ENCODE measurements at places on chromosomes 6 and 20.

DNA sequence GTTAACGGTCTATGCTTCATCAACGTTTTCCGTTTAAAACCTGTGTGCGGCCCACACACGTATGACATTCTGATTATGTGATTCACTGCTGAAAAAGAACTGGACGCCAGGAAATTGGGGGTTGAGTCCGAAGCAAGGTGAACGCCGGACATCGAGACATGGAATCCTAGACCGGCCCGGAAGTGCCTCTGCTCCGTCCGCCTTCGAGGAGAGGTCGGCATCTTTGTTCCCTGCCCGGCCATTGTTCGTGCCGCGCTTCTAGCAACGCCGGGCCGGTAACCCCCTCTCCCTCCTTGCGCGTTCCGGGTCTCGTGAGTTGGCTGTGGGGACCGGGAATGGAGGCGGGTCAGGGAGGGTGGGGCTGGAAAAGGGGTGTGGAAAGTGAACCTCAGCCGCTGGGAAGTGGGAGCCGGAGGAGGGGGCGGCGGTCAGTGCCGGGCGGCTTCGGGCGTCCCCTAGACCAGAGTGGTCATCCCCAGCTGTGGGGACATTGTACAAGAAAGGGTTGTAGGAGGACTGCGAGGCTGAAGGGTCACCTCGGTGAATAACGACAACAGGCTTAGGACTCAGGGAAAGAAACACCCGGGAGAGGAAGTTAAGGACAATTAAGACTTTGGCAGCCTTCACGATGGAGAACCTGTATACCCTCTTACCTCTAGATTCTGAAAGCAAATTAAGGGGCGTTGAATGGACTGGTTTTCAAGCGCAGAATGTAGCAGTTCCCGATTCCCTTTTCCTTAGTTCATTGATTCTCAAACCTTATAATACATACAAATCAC, at the start of gene ZSCAN9:
Gene ZSCAN9, plus strand, starts transcription at position 220 of the 779 bp plus-strand sequence. CDS start 1,810 bp downstream, outside the sequence.
- DNase-seq = peak; percentile 78

DNA sequence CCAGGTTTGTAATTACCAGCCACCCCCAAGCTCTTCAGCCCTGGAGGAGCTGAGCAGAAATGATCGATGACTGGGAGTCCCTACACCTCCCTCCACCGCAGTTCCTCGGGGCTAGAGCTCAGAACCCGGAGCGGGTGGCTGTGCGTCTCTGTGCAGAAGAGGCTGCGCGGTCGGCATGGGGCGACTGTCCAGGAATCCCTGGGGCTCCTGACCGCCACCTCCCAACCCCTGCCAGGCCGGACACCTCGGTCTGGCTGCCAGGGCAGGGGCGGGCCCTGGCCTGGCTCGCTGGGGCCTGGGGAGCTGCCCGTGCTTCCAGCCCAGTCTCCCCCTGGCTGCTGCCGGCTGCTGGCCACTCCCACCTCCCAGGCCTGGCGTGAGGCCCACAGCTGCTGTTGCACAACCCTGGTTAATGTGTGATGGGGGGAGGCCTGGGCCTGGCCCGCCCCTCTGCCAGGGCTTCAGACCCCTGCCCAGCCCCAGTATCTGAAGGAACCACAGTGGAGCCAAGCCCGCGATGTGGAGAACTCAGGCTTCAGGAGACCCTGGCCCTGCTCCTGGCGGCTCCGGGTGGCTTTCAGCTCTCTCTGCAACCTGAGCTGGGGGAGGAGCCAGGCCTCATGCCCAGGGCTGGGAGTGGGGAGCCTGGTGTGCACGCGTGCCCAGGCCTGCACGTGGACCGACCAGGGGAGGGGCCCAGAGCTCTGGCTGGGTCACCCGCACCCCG, 1.2 kb downstream of the SLC2A4RG start:
- DNase-seq = peak; percentile 82

DNA sequence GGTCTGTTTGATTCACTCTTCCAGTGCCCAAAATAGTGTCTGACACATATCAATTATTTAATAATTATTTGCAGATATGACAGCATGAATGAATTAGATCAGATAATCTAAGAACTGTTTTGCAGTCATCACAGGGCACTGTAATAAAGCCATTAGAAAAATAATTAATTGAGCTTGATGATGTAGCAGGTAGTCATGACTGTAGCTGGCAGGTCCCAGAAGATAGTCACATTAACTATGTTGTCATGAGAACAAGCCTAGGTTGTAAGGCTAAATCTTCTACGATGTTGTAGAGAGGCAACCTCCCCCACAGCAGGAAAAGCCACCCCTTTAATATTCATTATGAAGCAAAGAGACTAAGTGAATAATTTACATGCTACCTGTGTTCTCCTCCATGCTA, 243.9 kb upstream of the SPTLC3 start:
- no peak for DNase-seq

GRCh38 chr6:18263418-18264218, 712 bp downstream of the DEK start:
- DNase-seq = peak; percentile 45

DNA sequence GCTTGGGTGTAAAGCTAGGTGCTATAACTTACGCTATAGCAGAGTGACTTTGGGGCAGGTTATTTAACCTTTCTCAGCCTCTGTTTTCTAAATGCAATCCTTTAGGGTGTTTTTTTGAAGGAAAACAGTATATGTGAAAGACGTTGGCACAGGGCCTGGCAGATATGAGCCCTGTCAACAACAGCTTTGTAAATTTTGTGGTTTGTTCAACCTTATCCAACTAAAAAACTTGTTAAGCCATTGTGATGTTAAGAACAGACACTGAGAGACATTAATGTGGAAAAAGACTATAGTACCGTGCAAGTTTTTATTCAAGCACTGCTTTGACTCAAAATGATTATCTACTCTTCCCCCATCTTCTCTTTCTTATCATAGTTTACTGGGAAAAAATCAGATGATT, 8.2 kb downstream of the HECA start:
- DNase-seq = no peak

DNA sequence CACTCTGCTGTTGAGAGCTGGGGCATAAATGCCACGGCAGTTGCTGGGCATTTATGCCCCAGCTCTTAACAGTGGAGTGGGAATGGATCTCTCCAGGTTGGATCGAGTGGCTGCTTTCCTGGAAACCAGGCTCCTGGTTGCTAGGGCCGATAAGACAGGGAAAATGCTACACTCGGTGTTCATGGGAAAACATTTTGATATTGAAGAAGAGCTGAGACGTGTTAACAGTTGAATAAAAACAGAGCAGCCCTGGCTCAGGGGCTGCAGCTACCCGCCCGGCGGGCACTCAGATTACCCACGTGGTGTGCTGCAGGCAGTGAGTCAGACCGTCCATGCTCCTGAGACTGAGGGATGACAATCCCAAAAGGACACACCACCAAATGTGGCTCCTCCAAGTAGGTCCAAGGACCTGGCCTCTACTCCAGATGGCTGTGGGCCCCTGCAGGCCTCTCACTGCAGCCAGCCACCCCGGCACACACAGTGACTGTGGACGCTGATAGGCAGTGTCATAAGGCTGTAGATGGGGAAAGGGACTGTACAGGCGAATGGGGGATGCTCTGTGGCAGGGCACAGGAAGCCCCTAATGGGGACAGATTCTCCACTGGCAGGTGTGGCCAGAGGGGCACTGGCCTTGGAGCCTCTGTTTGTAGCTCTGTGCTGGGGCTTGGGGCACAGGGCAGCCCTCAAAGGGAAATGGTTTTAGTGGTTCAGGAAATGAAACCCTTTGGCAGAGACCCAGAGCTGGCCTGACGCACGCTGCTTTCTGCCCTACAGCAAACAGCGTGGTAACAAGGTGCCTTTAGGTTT, 237.8 kb downstream of the LY86 start:
- DNase-seq = no peak

GRCh38 chr6:27678469-27678868, 205.6 kb upstream of the ZNF184 start:
- DNase-seq = no peak

DNA sequence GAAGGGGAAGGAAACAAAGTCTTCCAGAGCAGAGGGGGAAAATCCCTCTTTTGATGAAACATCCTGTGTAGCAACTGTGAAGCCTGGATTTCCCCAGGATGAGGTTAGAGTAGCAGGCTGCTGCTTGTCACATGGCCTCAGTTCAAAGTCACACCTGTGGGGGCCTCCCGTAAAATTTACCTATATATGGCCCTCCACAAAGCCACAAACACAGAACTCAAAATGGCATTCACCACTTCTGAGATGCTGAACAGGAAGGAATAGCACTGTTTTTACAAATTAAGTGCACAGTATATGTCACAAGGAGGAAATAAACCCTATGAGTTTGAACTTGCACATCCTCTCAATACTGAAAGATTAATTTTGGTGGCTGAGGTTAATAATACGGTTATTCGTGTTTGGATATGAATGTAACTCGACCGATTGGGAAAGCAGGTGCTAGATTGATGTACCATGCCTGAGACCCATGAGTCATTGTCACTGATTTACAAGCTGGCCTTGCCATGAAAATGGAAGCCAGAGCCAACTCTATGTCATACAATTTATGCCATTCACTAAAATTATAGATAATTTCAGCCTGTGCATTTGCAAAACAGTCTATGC, 70.6 kb downstream of the SGK1 start:
- DNase-seq = peak; percentile 70

DNA sequence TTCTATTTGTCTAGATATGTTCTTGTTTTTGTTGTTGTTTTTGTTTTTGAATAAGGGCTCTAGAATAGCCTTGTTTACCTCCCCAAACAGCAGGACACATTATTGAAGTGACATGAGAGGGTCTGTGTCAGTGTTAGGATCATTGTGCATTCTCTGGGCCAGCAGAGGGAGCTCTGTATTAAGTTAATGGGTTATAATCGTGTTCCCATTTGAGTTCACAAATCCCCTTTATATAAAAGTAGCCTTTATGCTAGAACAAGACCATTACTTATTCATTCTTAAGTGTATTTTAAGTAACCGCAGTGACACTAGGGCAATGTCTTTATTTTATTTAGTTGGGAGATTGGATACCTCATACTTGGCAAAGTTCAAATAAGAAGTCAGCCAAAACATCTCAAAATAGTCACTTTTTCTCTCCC, 44.8 kb downstream of the STK4 start:
- peak; percentile 43 for DNase-seq

- DNase-seq = no peak
Measured at GRCh38 chr20:46666306-46666705, 15.0 kb upstream of the SLC13A3 start.

DNA sequence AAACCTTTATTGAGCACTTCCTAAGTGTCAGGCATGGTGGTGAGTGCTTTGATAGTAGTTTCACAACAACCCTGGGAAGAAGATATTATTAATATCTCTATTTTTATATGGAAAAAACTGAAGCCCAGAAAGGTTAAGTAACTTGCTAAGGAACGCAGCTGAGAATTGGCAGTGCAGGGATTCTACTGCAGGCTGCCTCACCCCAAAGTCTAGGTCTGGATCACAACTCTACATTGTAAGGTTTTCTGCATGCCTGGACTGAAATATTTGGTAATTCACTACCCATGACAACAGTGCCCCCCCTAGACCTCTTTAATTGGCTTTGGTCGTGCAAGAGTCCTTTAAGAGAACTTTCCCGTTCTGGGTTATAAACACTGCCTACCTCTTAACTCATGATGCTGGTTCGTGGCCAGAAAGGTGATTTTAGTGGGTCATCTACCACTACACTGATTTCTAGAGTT, 67.1 kb upstream of the KCNQ5 start:
- no peak for DNase-seq

DNA sequence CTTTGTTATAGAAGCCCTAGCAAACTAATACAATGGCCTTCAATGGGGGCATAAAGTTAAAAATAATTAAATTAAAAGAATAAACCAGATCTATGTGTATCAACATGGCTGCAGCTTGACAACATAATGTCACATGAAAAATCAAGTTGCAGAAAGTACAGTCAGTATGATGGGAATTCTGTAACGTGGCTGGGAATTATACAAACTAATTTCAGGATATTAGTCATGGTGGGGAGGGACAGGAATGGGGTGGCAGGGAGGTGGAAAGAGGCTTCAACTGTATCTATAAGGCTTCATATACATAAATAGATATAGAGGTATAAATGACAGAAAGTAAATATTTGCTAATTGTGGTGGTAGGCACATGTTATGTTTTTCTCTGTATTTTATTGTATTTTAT, 107.1 kb downstream of the UNC5CL start:
- DNase-seq = no peak

GRCh38 chr6:42120895-42121865, 21.2 kb downstream of the C6orf132 start:
- DNase-seq = no peak

DNA sequence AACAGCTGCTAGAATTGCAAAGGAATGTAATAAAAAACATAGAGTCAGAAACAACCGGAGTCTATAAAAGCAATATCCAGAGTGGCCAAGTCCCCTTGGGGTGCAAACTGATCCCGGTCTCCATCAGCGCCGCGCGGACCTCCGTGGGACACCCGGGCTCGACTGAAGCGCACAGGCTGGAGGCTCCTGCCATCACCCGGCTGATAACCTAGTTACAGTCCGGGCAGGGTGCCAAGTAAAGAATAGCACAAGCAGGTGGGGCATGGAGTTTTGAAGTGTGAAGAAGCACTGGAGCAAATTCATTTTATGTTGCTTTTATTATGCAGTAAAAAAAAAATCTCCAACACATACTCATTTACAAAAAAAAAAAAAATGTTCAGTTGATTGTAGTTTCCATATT, 205.1 kb upstream of the GMDS start:
- DNase-seq = peak; percentile 46
